ENCODE measurements at places on chromosomes 7 and 10. TPM values are rescaled to one million over a fixed set of nuclear protein-coding genes. Genes with fewer than 3 reads are reported as not detected.

Gene PLAU
- 114 TPM for total RNA-seq

Gene MYO1G
- total RNA-seq: under 0.01 TPM

Gene CPA2
- not detected for total RNA-seq

Gene URGCP
- 33.7 TPM for total RNA-seq

Gene KCNH2
- total RNA-seq: 0.33 TPM

Gene DLX5
- total RNA-seq: not detected

Gene GRM3
- total RNA-seq: not detected

Gene ZNF853
- total RNA-seq: 1.5 TPM

Gene MYO3A
- total RNA-seq: not detected

Gene SLC26A3
- total RNA-seq: not detected

Gene LBX1
- not detected for total RNA-seq

Gene SUN3
- total RNA-seq: not detected

Gene AGR2
- not detected for total RNA-seq

Gene CTAGE4
- 2.0 TPM for total RNA-seq

Gene AMZ1
- 1.3 TPM for total RNA-seq

Gene TMEM270
- not detected for total RNA-seq

Gene AVPI1
- total RNA-seq: 91.5 TPM

Gene EPHA1
- under 0.01 TPM for total RNA-seq

Gene HOXA10
- total RNA-seq: 0.15 TPM

Gene SVOPL
- not detected for total RNA-seq

Gene LIPF
- 0.29 TPM for total RNA-seq

Gene FAM25A
- not detected for total RNA-seq

Gene SLIT1
- under 0.01 TPM for total RNA-seq

Gene HMX2
- total RNA-seq: not detected

Gene LHFPL3
- not detected for total RNA-seq

Gene TSPAN33
- total RNA-seq: 0.15 TPM

Gene OR2A12
- not detected for total RNA-seq

Gene HECTD2
- total RNA-seq: 11.1 TPM

Gene HTR5A
- not detected for total RNA-seq

Gene AKR1C2
- total RNA-seq: 62.1 TPM

Gene CPED1
- 122 TPM for total RNA-seq

Gene UPK3BL2
- 1.9 TPM for total RNA-seq

Gene PPP1R9A
- 1.7 TPM for total RNA-seq

Gene PRKG1
- total RNA-seq: 50.4 TPM

Gene MKX
- 0.83 TPM for total RNA-seq

Gene HOXA1
- total RNA-seq: 1.2 TPM

Gene CAMK2B
- total RNA-seq: 0.15 TPM

Gene CCL26
- 0.33 TPM for total RNA-seq

Gene PALD1
- 0.66 TPM for total RNA-seq

Gene AUTS2
- total RNA-seq: 5.1 TPM

Gene ANKRD30A
- not detected for total RNA-seq

Gene UNCX
- total RNA-seq: not detected

Gene BMPER
- total RNA-seq: 11.2 TPM

Gene CDK1
- 52.1 TPM for total RNA-seq

Gene HELLS
- 5.8 TPM for total RNA-seq

Gene TCAF2
- total RNA-seq: 2.6 TPM

Gene FAM25G
- not detected for total RNA-seq

Gene COL13A1
- 21.5 TPM for total RNA-seq

Gene ASZ1
- total RNA-seq: not detected

Gene IL6
- total RNA-seq: 2.2 TPM

Gene ITPRID1
- not detected for total RNA-seq

Gene ENO4
- 0.29 TPM for total RNA-seq

Gene NFE2L3
- 1.2 TPM for total RNA-seq

Gene CALML3
- not detected for total RNA-seq

Gene SMKR1
- not detected for total RNA-seq

Gene NANOS1
- total RNA-seq: 1.5 TPM

Gene ANKRD26
- 13.5 TPM for total RNA-seq

Data from smooth muscle cell of trachea (primary cell).